ENCODE measurements at places on chromosomes 7 and 10.
A peak's percentile ranks its signal among the peaks of the same experiment; 100 is the strongest.

GRCh38 chr10:89526358-89526757 lies 9.0 kb downstream of the SLC16A12 start:
- DNase-seq = no peak

DNA sequence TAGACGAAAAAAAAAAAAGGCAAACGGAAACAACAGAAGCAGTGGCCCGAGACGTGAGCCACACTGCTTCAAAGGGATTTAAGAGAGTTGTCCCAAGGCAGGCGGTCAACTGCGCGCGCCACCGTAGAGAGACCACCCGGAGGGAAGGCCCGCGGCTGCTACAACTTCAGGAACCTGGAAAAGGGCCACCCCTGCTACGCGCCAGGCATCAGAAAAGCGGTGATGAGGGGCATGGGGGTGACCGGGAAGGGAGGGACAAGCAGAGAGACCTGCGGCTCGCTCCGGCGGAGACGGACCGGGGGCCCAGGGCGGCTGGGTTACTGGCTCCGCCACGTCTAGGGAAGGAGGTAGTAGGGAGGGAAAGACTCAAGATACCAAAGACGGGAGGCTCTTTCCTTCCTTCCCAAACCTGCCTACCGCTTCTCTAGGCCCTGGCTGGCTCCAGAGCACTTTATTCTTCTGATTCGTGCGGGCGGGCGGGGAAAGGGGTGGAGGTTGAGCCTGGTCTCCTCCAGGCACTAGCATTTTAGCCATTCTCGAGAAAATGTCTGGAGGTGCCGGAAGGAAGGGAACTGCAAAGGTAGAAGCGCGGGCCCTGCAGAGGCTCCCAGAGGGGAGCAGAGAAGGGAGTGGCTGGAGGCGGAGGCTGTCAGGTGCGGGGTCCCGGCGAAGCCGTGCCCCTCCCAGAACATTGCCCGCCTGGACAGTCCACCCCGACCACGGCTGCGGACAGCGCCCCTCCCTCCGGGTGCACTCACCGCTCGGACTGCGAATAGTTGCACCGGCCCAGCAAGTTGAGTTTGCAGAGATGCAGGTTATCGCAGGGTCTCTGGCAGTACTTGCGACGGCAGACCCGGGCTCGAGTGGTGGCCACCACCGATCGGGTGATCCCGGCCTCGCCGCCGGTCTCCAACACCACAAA lies 993 bp downstream of the ZC3HAV1 start:
- peak; percentile 24 for DNase-seq

GRCh38 chr10:21728618-21729017 lies 194.6 kb downstream of the MLLT10 start:
- no peak for DNase-seq

GRCh38 chr7:157684909-157685429 lies 348.2 kb downstream of the DNAJB6 start:
- DNase-seq = no peak

- DNase-seq = no peak
Measured at GRCh38 chr7:129774359-129774758, 162.8 kb downstream of the NRF1 start.

DNA sequence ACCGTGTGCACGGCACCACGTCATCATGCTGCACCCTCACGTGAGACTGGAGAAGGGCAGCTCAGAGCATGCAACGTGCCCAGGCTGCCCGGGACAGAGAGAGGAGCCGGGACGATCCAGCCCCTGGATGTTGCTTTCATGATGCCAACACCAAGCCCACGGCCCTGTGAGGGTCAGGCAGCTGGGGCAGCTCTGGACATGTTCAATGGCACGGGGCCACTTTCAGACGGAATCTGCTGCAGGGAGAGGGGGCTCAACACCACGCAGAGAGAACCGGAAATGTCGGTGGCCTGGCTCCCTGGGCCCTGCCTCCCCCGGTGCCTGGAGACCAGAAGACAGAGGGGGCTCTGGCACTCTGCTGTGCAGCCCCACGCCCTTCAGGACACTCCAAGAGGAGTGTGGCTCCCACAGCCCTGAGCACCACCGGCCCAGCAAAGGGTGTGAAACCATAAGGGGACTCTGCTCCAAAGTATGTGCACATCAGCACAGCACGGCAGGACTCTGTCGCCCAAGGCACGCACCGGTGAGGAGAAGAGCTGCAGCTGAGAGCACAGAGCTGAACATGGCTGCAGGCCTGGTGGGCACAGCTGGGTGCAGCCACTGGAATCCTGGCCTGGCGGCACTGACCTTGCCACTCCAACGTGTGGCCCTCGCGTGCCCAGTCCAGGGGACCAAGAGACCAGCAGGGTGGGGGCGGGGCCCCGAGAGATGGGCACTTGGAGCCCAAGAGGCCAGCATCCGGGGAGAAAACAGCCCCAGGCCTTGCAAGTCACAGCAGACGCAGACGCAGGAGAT lies 70.3 kb upstream of the PDGFA start:
- no peak for DNase-seq

DNA sequence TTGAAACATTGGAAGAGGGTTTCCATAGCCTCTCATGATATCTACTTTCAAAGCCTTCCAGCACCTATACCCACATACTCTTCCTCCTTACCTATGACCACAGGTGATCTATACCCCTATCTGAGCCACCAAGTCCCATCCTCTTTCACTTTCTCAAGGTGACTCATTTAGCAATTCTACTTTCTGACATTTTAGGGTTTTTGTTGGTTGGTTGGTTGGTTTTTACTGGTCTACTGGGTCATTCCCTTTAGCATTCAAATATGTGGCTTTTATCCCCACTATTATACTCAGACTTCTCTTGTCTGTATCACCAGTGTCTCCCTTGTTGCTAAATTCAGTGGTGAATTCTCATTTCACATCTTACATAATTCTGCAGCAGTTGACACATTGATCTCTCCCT lies 130.4 kb upstream of the STEAP4 start:
- DNase-seq = no peak

GRCh38 chr10:70348228-70348850 lies 34.1 kb downstream of the LRRC20 start:
- peak; percentile 10 for DNase-seq

GRCh38 chr7:105613611-105614330 lies 32.5 kb upstream of the EFCAB10 start:
- DNase-seq = no peak

GRCh38 chr10:95840121-95840520 lies 67.7 kb upstream of the CC2D2B start:
- DNase-seq = no peak

DNA sequence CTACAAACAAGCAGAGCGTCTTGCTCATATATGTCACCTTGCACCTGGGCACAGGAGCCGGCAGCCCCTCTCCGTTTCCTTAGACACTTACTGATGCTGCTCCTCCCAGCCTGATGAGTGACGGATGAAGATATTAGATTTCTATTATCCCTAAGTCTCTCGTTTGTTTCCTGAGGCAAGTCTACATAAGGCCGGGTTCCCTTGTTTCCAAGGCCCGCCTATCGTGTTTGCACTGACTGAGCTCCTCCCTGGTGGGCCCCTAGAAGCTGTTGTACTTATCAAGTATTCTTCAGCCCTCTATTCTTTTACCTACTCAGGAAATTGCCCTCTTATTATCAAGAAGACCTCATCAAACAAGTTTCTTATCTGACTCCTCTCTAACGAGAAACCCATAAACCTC lies 18.5 kb downstream of the SH3PXD2A start:
- no peak for DNase-seq

DNA sequence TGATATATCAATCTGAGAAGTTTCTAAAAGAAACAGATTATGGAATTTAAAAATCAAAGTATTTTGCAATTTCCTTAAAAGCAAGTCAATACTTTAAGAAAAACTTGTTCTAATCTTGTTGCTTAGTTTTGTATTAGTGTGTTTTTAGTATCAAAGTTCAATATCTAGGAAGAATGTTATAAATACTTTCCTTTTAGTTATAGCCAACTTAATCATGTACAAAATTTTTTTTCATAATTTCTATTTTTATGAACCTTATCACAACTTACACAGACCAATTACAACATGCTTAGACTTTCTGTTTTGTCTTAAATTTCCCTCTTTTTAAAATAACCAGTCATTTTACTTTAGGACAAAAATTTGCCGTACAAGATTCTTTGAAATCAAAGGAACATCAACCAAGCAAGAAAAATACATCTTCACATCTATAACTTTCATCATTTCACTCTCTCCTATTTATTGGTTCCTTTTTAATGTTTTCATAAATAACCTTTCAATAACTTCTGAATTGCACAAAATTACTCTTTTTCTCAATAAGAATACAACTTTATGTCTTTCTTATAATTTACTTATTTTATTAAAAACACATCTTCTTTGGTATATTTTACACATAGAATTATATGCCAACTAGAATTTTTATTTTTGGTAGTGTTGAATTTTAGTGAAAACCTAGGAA lies 308.2 kb upstream of the GLI3 start:
- DNase-seq = no peak

Measured in RCC 7860 (cell line).